Neural progenitor cell (in vitro differentiated cells): ENCODE measurements at places on chromosomes 12 and 14. TPM values are rescaled to one million over a fixed set of nuclear protein-coding genes. Genes with fewer than 3 reads are reported as not detected.

Gene GPR137C
- total RNA-seq = 7.1 and 9.3 TPM in 2 replicates

Gene KRT5
- not detected in 2 replicates for total RNA-seq

Gene AREL1
- 25.2 and 27.7 TPM in 2 replicates for total RNA-seq

Gene RPL10L
- total RNA-seq = not detected in 2 replicates

Gene OTOGL
- 0.13 and 0.77 TPM in 2 replicates for total RNA-seq

Gene INHBC
- total RNA-seq = 0.06 TPM in 1 of 2 replicates, not detected in the other

Gene NPFF
- total RNA-seq = not detected in 2 replicates

Gene TMEM229B
- total RNA-seq = 0.12 TPM in 1 of 2 replicates, not detected in the other

Gene KRT6A
- total RNA-seq = not detected in 2 replicates

Gene FSCB
- total RNA-seq = not detected in 2 replicates

Gene CD163
- total RNA-seq = not detected in 2 replicates

Gene SLC5A8
- not detected in 2 replicates for total RNA-seq

Gene RASSF9
- total RNA-seq = 0.06 TPM in 1 of 2 replicates, not detected in the other

Gene GALNT16
- total RNA-seq = 3.5 and 7.0 TPM in 2 replicates

Gene HCAR2
- not detected in 2 replicates for total RNA-seq

Gene TMEM30B
- 0.07 and 0.09 TPM in 2 replicates for total RNA-seq

Gene HCAR3
- not detected in 2 replicates for total RNA-seq

Gene ANGEL1
- 23.2 and 28.7 TPM in 2 replicates for total RNA-seq

Gene GYS2
- total RNA-seq = not detected in 2 replicates

Gene P2RX2
- total RNA-seq = 0.15 TPM in 1 of 2 replicates, not detected in the other

Gene CBLN3
- 0.25 TPM in 1 of 2 replicates, not detected in the other for total RNA-seq

Gene TMEM119
- 0.97 and 2.0 TPM in 2 replicates for total RNA-seq

Gene NINJ2
- total RNA-seq = 0.37 TPM in 1 of 2 replicates, not detected in the other

Gene DEGS2
- 0.25 TPM in 1 of 2 replicates, not detected in the other for total RNA-seq

Gene LYZ
- 0.68 TPM in 1 of 2 replicates, not detected in the other for total RNA-seq

Gene FBLN5
- total RNA-seq = not detected in 2 replicates

Gene KRT74
- not detected in 2 replicates for total RNA-seq

Gene MYF6
- total RNA-seq = 0.43 and 0.97 TPM in 2 replicates

Gene TRIM9
- total RNA-seq = 1.3 and 2.3 TPM in 2 replicates

Gene CMA1
- not detected in 2 replicates for total RNA-seq

Gene CCDC198
- not detected in 2 replicates for total RNA-seq

Gene LRRC10
- not detected in 2 replicates for total RNA-seq

Gene OR4K2
- not detected in 2 replicates for total RNA-seq

Gene NFATC4
- 38.2 and 95.3 TPM in 2 replicates for total RNA-seq

Gene PGF
- 1.0 and 2.1 TPM in 2 replicates for total RNA-seq

Gene TAS2R7
- total RNA-seq = not detected in 2 replicates

Gene NANOG
- not detected in 2 replicates for total RNA-seq

Gene KCNA5
- 0.19 and 1.1 TPM in 2 replicates for total RNA-seq

Gene DNAAF2
- total RNA-seq = 29.0 and 35.1 TPM in 2 replicates

Gene CD27
- total RNA-seq = 0.43 TPM in 1 of 2 replicates, not detected in the other

Gene GUCY2C
- not detected in 2 replicates for total RNA-seq

Gene ADAMTS20
- 8.6 and 10.9 TPM in 2 replicates for total RNA-seq

Gene SLC39A5
- total RNA-seq = 0.54 and 1.5 TPM in 2 replicates

Gene OR4K5
- total RNA-seq = not detected in 2 replicates

Gene RNASE4
- 2.0 and 2.1 TPM in 2 replicates for total RNA-seq

Gene TSPAN8
- not detected in 2 replicates for total RNA-seq

Gene FITM1
- 0.77 and 1.2 TPM in 2 replicates for total RNA-seq

Gene ABCB9
- 1.9 and 5.3 TPM in 2 replicates for total RNA-seq

Gene RPL41
- 3,372 and 3,805 TPM in 2 replicates for total RNA-seq

Gene LRRC9
- total RNA-seq = 2.1 and 2.3 TPM in 2 replicates

Gene WNT1
- total RNA-seq = 0.56 TPM in 1 of 2 replicates, not detected in the other
